ENCODE measurements at places on chromosomes 2 and 18.

DNA sequence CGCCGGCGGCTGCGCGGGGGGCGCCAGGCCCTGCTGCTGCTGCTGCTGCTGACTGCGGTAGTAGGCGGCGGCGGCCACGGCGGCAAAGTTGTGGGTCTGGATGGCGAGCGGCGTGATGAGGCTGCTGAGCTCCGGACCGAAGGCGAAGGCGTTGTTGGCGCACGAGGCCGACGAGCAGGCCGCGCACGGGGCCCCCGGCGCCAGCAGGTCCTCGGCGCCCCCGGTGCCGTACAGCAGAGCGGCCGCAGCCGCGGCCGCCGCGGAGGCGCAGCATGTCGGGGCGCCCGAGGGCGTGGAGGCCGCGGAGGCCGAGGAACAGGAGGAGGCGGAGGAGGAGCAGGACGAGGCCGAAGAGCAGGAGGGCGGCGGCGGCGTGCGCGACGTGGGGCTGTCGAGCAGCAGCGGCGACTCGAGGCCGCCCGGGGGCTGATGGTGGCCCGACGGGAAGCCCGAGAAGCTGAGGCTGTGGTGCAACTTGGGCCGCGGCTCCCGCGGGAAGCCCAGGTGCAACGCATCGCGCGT lies 1.8 kb downstream of the ZFP36L2 start:
- DNase-seq: peak; percentile 43

GRCh38 chr2:240400371-240401161 lies 34.9 kb upstream of the GPC1 start:
- DNase-seq: no peak

GRCh38 chr2:30261695-30262211 lies 30.4 kb downstream of the LBH start:
- DNase-seq: no peak

DNA sequence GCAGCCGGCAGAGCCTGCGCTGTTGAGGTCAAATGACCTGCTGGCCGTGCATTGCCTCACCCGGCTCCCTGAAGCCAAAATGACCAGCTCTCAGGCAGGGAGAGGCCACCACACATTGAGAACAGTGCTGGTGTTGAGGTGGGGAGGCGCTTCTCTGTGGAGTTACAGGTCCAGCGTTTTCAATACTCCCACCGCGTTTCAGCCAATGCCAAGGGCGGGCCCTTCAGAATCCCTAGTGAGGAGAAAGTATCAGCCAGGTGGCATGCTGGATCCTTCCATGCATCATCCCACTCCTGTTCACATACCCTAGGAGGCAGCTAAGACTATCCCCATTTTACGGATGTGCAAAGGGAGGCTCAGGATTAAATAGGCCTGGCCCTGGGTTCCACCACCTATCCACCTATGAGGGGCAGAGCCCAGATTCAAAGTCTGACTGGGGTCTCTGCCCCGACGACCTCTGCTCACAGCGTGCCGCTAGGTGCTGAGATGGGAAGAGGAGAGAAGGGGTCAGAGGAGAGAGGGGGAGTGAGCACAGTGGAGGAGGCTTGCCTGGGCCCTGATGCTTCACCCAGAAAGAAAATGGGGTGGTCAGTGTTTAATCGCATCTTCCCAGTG lies 137.6 kb upstream of the ID2 start:
- DNase-seq: no peak

DNA sequence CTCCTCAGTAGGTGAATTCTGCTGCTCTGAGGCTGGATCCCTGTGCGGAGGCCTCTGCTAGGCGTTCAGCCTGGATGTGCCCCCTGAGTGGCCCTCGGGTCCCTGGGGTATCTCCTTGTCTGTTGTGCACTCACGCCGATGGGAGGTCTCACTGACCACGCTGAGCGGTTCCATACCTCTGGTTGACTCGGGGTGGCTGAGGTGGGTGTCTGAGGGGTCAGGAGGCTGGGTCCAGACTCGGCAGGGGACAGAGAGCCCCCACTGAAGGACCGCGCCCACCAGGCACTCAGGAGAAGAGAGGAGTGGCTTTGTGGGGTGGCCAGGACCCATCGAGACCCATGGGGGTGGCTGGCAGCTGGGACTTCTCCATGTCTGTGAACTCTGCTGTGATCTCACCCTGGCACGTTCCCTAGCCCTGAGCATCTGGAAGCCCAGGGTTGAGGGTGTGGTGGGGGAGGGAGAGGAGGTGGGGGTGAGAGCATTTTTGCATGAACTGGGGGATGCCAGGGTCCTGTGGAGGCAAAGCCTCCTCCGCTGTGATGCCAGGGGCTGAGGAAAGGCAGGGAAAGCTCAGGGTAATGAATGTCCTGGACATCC lies 53.7 kb downstream of the TWIST2 start:
- no peak for DNase-seq

- no peak for DNase-seq
Measured at GRCh38 chr2:123179526-123179925, 845.6 kb upstream of the CNTNAP5 start.

DNA sequence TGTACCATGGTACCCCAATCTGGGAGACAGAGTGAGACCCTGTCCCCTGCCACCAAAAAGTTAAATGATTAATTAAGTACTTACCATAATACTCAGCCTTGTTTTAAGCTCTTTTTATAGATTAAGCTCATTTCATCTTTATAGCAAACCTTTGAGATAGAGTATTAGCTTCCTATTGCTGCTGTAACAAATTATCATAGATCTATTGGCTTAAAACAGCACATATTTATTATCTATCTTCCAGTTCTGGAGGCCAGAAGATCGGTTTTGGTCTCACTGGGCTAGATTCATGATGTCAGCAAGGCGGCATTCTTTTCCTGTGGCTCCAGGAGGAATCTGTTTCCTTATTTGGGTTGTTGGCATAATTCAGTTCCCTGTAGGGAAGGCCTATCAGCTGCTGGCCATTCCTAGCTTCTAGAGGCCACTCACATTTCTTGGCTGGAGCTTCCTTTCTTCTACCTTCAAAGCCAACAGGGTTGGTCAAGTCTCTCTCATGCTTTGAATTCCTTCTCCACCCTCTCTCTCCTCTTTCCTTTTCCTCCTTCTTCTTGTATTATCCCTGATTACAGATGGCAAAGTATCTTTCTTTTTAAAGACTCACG lies 13.7 kb upstream of the GREB1 start:
- DNase-seq: no peak

DNA sequence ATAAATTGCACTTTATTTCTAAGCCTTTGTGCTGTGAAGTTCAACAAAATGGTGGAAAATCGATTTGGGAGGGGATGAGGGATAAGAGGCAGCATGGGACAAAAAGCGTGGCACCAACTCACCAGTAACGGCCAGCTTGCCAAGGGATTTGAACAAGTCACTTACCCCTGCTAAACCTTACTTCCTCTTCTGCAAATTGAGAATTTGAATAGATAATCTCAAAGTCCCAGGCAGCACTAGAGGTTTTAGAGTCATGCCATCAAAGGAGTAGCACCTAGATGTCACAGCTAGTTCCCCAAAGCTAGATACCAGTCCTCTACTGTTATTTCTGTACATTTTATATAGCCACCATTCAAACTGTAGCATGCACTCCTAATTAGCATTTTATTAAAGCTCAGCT lies 83.7 kb upstream of the VRK2 start:
- no peak for DNase-seq

DNA sequence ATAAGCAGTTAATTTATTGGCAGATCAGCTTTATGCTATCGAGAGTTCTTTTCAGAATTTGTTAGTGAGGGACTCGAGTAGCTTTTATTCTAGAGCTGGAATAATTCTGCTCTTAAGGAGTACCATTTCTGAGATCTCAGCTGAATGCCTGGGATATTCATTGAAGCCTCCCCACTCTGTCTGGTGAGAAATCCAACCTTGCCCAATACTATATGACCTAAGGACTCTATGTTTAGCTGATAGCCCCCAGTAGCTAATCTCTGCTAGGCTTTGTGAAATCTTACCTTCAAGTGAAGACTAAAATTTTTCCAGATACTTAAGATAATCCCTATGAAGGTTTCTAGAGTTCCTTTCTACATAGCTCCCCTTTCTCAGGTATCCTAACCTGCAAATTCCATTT lies 261.4 kb downstream of the SETBP1 start:
- DNase-seq: no peak

GRCh38 chr2:226270285-226271058 lies 529.1 kb downstream of the IRS1 start:
- no peak for DNase-seq

GRCh38 chr2:212733273-212733672 lies 194.7 kb upstream of the ERBB4 start:
- no peak for DNase-seq

DNA sequence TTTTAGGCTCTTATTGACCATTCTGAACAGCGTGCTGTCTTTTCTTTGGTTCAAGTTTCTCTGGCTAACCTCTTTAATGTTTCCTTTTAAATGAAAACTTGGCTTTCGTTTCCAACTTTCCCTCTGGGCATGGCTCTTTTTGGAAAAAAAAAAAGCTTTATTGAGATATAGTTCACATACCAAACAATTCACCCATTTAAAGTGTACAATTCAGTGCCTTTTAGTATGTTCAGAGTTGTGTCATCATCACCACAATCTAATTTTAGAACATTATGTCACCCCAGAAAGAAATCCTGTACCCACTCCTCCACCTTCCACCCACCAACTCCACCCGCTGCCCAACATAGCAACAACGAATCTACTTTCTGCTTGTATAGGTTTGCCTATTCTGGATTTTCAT lies 322.4 kb downstream of the ADCYAP1 start:
- no peak for DNase-seq

GRCh38 chr2:171159372-171160118 lies 1.1 kb downstream of the TLK1 start:
- DNase-seq: peak; percentile 48

DNA sequence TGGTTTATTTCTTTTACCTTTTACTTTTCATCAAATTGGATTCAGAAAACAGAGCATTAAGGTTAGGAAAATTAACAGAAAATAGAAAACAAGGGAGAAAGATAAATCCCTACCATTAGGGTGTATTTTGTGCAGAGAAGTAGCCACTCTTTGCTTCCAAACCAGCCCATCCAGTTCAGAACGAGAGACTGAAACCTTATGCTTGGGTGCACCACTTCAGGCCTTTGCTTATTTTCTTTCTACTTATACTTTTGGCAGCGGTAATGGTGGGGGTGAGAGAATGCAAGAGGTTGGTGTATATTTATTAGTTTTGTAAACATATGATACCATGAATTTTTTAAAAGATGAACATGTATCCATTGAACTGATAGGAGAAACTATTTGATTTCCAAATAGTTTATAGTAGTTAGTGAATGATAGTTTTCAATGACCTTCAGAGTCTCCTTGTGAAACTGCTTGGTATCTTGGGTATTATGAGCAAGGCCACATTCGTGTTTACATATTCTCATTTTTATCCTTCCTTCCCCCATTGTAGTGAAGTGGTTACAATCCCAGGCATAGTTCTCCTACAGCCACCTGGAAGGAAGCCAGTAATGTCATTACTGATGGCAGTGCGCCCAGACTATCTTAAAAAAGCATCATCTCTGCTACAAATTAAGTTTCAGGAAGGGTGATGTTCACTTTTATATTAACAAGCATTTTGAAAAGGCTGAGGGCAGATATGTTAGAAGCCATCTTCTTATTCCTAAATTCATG lies 60.8 kb downstream of the MFSD6 start:
- DNase-seq: no peak

- peak; percentile 18 for DNase-seq
Measured at GRCh38 chr2:237774811-237775553, 23.6 kb upstream of the RBM44 start.

DNA sequence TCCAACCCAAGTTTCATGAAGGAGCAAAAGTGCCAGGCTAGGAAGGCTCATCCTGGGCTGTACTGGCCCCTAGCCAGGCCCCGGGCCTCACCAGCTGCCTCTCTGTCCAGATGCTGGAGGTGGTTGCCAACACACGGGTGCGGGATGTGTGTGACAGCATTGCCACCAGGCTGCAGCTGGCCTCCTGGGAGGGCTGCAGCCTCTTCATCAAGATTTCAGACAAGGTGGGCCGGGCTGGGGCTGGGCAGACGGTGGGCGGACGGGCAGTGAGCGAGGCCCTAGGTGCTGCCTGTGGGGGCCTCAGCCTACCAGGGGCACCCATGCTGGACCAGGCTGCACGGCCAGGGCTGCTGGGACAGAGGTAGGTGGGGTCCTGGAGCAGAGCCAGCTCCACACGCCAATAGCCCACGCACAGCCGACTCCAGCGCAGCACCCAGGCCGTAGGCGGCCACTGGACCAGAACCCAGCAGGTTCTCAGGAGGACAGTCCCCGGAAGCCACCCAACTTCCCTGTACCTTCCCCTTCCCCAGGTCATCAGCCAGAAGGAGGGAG lies 11.8 kb upstream of the GPR17 start:
- DNase-seq: no peak

DNA sequence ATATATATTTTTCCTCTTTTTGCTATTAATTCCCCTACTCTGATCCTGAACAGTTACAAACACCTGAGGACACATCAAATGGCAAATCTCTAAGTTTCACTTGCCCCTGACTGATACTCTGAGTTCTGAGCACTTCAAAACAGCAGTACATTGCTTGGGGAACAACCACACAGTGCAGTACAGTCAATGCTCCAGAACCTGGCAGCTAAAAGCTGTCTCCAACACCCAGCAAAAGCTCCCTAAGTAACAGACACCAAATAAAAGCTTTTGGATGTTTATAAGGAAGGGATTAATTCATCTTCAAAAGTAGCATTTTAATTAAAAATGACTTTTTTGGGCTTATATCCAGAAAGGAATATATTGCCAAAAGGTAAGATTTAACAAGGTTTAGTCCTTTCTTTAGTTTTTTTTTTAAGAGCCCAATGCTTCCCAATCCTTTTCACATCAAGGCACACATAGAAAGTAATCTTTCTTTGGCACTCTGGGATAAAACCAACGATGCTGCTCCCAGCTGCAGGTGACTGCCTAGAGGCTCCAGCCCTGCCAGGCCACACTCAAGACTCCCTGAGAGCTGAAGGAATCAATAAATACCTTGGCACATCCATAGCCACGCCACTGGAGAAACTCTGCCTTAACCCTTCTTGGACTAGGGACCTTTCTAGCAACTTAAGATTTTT lies 164.9 kb upstream of the ZFP36L2 start:
- no peak for DNase-seq

DNA sequence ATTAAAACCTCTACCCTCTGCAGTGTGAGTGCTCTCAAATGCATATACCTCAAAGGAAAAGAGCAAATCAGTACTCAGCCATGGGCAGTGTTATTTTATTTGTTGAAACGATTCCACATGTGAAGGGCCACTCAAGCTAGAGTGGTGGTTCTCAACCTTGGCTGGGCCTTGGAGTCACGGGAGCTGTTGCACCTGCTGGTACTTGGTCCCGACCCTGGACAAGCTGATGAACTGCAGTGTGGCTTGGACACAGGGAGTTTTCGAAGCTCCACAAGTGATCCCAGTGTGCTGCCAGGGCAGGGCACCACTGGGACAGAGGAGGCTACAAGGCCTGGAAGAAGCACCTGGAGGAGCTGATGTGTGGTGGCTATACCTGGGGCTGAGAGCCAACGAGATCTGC lies 19.7 kb downstream of the GNLY start:
- no peak for DNase-seq

DNA sequence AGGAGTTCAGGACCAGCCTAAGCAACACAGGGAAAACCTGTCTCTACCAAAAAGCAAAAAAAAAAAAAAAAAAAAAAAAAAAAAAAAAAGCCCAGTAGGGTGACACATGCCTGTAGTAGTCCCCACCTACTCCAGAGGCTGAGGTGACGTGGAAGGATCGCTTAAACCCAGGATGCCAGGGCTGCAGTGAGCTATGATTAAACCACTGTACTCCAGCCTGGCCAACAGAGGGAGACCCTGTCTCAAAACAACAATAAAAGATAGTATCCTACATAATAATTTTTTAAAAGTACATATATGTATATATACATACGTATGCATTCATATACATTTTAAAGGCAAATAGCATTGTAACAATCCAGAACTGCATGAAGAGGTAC lies 51.7 kb downstream of the SOS1 start:
- peak; percentile 37 for DNase-seq

Measured in stimulated activated CD4-positive, alpha-beta T cell treated with anti-CD3 and anti-CD28 coated beads, Interleukin-4, amount 100 ng/mL, for 4 hours (primary cell).